Urinary bladder (tissue), 4 donors: ENCODE measurements at places on chromosomes 13 and 19. TPM values are rescaled to one million over a fixed set of nuclear protein-coding genes. Genes with fewer than 3 reads are reported as not detected.

- no peak for DNase-seq
Observed at GRCh38 chr13:40271931-40272775, 394.3 kb downstream of the FOXO1 start.

- DNase-seq = no peak
Observed at GRCh38 chr13:113938716-113939115, 35.2 kb downstream of the C13orf46 start.

- no peak for DNase-seq
Observed at GRCh38 chr13:50574731-50575130, 268.8 kb downstream of the DLEU7 start.

PROZ gene
- total RNA-seq = not detected

CATSPERD gene
- total RNA-seq = not detected

LGALS14 gene
- total RNA-seq = not detected

DNA sequence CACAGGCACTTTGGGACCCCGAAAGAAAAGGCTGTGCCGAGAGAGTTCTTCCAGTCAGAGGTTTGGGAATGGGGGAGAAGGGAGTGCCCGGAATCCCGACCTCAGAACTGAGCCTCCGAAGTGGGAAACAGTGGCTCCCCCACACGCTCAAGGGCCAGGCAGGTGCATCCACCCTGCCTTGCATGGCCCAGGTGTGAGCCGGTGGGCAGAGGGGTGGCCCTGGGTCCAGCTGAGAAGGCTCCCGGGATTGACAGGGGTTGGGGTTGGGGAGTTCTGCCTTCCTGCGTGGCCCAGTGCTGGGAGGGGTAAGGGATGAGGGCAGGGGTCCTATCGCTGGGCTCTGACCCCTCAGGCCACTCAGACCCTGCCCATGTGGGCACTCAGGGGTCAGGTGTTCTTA is 163.5 kb upstream of the TUBA3C start:
- no peak for DNase-seq

LATS2 gene
- 17.2 TPM for total RNA-seq

MIR17HG gene
- total RNA-seq = 9.0 TPM
